Fibroblast of skin of scalp (primary cell): ENCODE measurements at places on chromosomes 5 and 9.

DNA sequence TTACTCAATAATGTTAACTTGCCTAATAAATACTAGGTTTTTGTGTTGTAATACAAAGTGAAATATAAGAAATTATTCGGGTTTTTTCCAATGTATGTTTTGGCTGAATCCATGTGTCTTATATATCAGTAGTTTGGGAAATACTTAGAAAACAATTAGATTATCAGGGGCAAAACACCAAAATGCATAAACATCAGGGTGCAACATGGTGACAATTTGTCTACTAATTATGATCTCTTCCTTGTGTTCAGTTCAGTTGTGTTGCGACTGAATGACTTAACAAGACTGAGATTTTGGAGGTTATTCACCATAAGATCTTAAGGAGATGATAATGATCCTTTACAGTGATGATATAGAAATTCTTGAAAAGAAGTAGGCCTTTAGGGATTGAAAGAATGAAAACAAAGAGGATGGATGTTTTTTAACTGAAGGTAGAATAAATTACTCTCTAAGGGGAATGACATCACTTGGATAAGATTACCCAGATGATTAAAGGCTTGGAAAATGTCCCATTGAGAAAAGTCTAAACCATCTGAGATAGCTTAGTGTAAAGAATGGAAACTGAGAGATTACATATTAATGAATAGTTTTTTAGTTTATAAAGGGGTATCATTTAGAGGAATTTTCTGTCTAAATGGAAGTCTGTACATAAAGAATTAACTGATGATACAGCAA, 415.8 kb downstream of the SPATA31D1 start:
- DNase-seq: peak; percentile 37

DNA sequence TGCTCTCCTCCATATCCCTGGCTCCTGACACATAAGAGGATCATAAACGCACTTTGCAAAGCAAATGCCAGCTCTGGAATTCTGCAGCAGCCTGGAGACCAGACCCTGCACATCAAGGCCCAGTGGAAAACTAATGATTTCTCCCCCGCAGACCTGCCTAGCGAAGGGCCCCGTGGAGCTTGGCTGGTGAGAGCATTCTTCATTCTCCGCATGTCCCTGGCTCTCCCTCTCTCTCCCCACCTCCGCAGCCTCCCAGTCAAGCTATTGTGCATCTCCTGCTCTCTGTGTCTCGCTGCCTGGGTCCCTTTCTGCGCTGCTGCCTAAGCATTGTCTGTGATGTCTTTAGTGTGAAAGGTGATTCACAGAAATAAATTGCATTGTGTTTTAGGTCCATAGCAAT, 46.7 kb downstream of the GRIA1 start:
- DNase-seq: no peak

DNA sequence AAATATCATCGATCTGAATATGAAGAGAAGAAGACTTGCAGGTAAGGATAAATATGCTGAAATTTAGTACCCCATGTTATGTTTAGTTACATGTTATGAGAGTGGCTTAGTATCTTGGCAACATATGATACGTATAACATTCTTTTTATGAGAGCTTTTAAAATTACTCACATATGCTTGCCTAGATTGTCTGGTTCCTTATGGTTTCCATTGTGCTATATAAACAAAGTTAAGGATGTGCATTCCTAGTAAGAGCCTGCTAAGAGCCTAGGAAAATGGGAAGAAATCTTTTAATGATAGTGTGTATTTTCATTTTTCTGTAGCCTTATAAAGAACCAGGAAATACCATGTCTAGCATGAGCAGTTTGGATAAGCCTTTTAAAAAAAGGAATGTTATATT, 112.0 kb upstream of the KCNN2 start:
- peak; percentile 91 for DNase-seq

DNA sequence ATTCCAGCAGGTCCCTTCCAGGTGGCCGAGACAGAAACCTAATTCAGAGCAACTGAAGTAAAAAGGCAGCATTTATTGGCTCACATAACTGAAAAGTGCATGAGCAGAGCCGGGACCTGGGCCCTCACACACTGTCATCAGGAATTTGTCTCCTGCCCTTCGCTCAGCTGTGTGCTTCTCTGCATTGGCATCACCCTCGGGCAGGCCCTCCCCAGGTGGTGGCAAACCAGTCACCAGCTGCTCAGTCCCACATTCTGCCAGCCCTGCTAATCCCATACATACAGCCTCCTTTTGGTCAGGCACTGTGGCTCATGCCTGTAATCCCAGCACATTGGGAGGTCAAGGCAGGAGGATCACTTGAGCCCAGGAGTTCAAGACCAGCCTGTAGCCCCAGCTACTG, 11.5 kb upstream of the CPLX2 start:
- no peak for DNase-seq

GRCh38 chr9:137200311-137201204, at the start of gene TPRN:
TPRN (minus strand) TSS chr9:137200741; CDS start chr9:137200711, 30 bp downstream.
- peak; percentile 100 for DNase-seq
